ENCODE measurements at places on chromosomes 16 and 17. TPM values are rescaled to one million over a fixed set of nuclear protein-coding genes. Genes with fewer than 3 reads are reported as not detected.
A peak's percentile ranks its signal among the peaks of the same experiment; 100 is the strongest.

G6PC1 gene
- not detected for polyA plus RNA-seq

C17orf78 gene
- not detected for polyA plus RNA-seq

GRCh38 chr17:83054518-83055125 is 24.8 kb upstream of the METRNL start:
- peaks cover 9% of the 10 kb centered on the region for H3K4me1 ChIP-seq
- no peak overlapping the region for H3K4me3 ChIP-seq
- H3K36me3 ChIP-seq: no peaks in the 10 kb centered on the region
- DNase-seq: peak; percentile 15
- no peak overlapping the region for H3K27ac ChIP-seq
- no peaks in the 10 kb centered on the region for H3K27me3 ChIP-seq

TLK2 gene
- 55.9 TPM for polyA plus RNA-seq

DNA sequence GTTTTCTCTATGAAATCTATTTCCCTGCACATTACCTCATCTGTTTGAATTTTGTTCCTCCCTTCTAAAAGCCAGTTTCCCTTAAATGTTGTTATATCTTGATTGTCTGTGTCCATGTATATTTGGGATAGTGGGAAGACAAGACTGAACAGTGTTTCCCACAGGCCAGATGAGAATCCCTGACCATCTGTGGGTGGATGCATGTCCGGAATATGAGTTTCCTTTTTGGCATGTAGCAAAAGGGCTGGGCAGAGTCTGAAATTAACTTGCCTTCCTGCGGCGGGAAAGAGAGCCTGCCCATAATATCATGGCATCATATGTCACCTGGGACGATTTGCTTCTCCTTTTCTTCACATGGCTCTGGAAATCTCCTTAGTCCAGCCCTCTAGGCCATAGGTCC is 385.8 kb upstream of the MAF start:
- peaks cover 2% of the 10 kb centered on the region for H3K4me1 ChIP-seq
- no peak overlapping the region for H3K27ac ChIP-seq
- H3K36me3 ChIP-seq: no peaks in the 10 kb centered on the region
- H3K4me3 ChIP-seq: no peak overlapping the region
- H3K27me3 ChIP-seq: no peaks in the 10 kb centered on the region

GRCh38 chr16:82527101-82527500 is 99.7 kb upstream of the CDH13 start:
- no peak overlapping the region for H3K4me3 ChIP-seq
- H3K27ac ChIP-seq: no peak overlapping the region
- no peak for DNase-seq
- no peaks in the 10 kb centered on the region for H3K27me3 ChIP-seq
- H3K36me3 ChIP-seq: no peaks in the 10 kb centered on the region
- no peaks in the 10 kb centered on the region for H3K4me1 ChIP-seq

GRCh38 chr16:68202091-68202519 is 33.8 kb downstream of the ESRP2 start:
- H3K27ac ChIP-seq: no peak overlapping the region
- DNase-seq: no peak
- no peak overlapping the region for H3K4me3 ChIP-seq
- H3K27me3 ChIP-seq: no peaks in the 10 kb centered on the region

DNA sequence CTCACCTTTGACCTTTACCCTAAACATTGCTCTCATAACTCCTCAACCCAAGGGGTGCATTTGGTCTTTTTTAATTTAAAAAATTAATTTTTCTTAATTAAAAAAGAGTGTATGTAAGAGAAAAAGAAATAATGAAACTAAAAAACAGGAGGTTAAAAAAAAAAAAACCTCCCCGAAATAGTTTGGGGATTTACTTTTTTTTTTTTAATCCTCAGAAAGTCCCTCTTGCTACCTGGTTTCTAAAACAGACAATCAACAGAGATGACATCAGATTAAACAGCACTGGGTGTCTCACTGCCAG is 301.3 kb downstream of the SOX9 start:
- no peaks in the 10 kb centered on the region for H3K4me1 ChIP-seq
- H3K36me3 ChIP-seq: no peaks in the 10 kb centered on the region
- no peaks in the 10 kb centered on the region for H3K27me3 ChIP-seq
- H3K27ac ChIP-seq: no peak overlapping the region
- no peak overlapping the region for H3K4me3 ChIP-seq

DNA sequence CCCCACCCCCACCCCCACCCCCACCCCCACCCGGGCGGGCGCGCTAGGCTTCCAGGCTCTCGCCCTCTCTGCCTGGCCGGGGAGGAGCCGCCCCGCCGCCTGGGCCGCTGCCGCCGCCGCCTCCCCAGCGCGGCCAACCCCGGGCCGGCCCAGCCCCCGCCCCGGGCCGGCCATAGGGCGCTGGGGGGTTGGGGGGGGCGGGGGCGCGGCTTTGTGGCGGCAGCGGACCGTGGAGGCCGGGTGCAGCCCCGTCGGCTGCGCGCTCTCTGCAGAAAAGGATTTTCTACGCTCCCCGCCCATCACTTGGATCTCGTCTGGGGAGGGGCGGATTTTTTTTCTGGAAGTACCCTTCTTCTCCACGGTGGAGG is 230.9 kb downstream of the MRTFB start:
- H3K4me3 ChIP-seq: peak overlapping the region; percentile 92
- no peaks in the 10 kb centered on the region for H3K36me3 ChIP-seq
- H3K27me3 ChIP-seq: no peaks in the 10 kb centered on the region
- peak overlapping the region; percentile 95 for H3K27ac ChIP-seq

EME1 gene
- polyA plus RNA-seq: 0.84 TPM

GRCh38 chr16:68331879-68332410 is 21.1 kb downstream of the PRMT7 start:
- no peaks in the 10 kb centered on the region for H3K27me3 ChIP-seq
- DNase-seq: no peak
- no peak overlapping the region for H3K4me3 ChIP-seq
- H3K4me1 ChIP-seq: peaks cover 4% of the 10 kb centered on the region
- H3K27ac ChIP-seq: peak overlapping the region; percentile 73

DNA sequence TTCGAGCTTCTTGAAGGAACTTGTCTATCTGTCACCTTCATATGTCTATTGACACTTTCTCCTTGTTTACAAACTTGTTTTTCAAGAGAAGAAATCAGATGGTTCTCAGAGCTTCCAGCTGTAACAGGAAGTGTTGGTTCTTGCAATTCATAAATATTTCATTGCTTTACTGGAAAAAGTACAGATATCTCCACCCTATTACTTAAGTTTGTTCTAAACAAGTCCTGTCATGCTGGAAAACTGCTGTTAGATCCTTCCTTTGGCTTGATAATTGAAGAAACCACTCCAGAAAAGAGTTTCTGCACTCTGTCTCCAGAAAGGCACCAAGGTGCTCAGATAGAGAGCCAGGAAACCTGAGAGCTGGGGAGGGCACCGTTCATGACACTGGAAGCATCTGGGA is 181.6 kb downstream of the DNAH9 start:
- H3K4me3 ChIP-seq: no peak overlapping the region
- H3K36me3 ChIP-seq: no peaks in the 10 kb centered on the region
- no peaks in the 10 kb centered on the region for H3K27me3 ChIP-seq
- H3K4me1 ChIP-seq: no peaks in the 10 kb centered on the region
- no peak for DNase-seq

NOD2 gene
- polyA plus RNA-seq: 0.18 TPM

- no peak overlapping the region for H3K27ac ChIP-seq
- DNase-seq: no peak
- no peak overlapping the region for H3K4me3 ChIP-seq
- no peaks in the 10 kb centered on the region for H3K36me3 ChIP-seq
- H3K27me3 ChIP-seq: no peaks in the 10 kb centered on the region
- no peaks in the 10 kb centered on the region for H3K4me1 ChIP-seq
Measured at GRCh38 chr17:34781071-34781470, 180.2 kb downstream of the CCT6B start.

DNA sequence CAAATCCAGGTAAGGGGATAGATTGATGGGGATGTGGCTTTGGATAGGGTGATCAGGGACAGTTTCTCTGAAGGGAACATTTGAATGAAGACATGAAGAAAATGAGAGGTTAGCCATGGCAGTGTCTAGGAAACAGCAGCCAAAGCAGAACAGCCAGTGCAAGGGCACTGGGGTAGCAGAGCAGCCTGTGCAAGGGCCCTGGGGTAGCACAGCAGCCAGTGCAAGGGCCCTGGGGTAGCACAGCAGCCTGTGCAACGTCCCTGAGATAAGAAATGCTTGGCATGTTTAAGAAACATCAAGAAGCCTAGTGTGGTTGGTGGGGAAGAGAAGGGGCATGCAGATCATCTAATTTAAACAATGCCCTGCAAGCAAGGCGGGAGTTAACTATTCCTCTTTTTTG is 128.5 kb downstream of the IRX5 start:
- H3K4me3 ChIP-seq: no peak overlapping the region
- DNase-seq: no peak
- peaks cover 18% of the 10 kb centered on the region for H3K27me3 ChIP-seq

PIP4K2B gene
- polyA plus RNA-seq: 30.0 TPM

DNA sequence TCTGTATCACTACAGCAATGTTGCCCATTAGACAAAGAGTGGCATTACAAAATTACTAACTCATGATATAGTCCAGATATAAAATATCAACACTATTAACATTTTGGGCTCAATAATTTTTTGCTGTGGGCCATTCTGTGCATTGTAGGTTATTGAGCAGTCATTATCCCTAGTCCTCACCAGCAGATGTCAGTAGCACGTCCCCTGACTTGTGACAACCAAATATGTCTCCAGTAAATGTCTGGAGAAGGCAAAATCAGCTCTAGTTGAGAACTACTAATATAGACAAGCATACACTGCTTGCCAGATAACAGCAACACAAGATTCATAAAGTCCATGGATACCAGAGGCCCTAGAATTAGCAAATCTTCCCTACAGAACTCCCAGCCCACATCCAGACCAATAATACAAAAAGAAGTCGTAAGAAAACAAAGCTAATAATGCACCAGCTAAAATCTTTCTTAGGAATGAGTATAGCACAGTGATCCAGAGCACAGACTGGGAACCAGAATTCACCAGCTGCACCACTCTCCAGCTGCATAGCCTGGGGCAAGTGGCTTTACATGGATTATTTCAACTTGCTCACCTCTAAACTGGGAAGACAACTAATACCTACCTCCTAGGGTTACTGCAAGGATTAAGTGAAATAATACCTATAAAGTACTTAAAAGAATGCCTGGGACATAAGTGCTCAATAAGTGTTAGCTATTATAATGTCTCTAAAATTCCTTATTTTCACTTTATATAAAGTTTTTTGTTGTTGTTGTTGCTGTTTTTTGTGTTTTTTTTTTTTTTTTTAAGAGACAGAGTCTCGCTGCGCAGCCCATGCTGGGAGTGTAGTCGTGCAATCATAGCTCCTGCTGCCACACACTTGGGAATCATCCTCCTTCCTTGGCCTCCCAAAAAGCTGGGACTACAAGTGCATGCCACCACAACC is 23.7 kb downstream of the HELZ start:
- peaks cover 15% of the 10 kb centered on the region for H3K36me3 ChIP-seq
- H3K27ac ChIP-seq: no peak overlapping the region
- DNase-seq: peak; percentile 68
- H3K4me1 ChIP-seq: peaks cover 12% of the 10 kb centered on the region
- no peak overlapping the region for H3K4me3 ChIP-seq

CCT6B gene
- 2.5 TPM for polyA plus RNA-seq

DNA sequence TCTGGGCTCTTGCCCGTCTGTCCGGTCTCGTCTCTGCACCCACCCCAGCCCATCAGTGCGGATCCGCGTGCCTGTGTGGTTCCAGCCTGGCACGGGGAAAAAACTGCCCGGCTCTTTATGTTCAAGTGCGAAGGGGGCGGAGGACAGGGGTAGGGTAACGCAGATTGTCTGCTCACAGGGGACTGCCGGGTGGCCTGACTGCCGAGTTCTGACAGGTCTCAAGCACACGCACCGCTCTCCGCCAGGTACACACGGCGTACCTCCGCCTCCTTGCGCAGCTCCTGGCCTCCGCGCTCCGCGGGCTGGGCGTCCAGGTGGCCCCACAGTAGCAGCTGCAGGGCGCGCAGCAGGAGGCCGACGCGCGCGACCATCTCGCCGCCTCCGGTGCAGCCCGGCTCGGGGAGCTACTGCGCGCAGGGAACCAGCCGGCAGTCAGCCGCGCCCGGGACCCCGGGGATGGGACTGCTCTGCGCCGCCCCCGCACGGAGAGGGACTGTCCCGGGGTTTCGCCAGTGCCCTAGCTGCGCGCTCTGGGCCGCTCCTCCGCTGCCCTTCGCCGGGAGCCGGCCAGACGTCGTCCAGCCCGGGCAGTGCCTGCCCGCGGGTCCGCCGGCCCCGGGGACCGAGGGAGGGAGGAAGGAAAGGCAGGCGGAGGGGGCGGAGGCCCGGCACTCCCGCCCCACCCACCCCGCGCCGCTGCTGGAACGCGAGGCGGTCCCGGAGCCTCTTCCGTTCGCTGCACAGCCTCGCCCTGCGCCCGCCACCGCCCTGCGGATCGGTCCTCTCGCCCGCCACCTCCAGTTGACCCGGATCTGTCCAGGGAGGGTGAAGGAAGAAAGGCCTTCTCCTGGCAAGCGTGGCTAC is at the start of gene MMP28:
MMP28 (minus strand) TSS at position 635 of the 864 bp plus-strand sequence; CDS start at position 371, 264 bp downstream.
- peak within 1 kb of the TSS; percentile 31 for H3K27ac ChIP-seq
- no peaks in the 10 kb centered on the region for H3K27me3 ChIP-seq
- no peak within 1 kb of the TSS for H3K4me3 ChIP-seq
- H3K4me1 ChIP-seq: peaks cover 21% of the 10 kb centered on the region
- peak; percentile 50 for DNase-seq

SPATA32 gene
- polyA plus RNA-seq: not detected

GRCh38 chr16:3519581-3519980 is 18.8 kb downstream of the CLUAP1 start:
- H3K4me3 ChIP-seq: no peak overlapping the region
- no peaks in the 10 kb centered on the region for H3K4me1 ChIP-seq
- DNase-seq: no peak
- no peak overlapping the region for H3K27ac ChIP-seq

HSD3B7 gene
- polyA plus RNA-seq: 46.3 TPM

ABCA3 gene
- polyA plus RNA-seq: 12.8 TPM

BMERB1 gene
- polyA plus RNA-seq: 17.9 TPM

DNA sequence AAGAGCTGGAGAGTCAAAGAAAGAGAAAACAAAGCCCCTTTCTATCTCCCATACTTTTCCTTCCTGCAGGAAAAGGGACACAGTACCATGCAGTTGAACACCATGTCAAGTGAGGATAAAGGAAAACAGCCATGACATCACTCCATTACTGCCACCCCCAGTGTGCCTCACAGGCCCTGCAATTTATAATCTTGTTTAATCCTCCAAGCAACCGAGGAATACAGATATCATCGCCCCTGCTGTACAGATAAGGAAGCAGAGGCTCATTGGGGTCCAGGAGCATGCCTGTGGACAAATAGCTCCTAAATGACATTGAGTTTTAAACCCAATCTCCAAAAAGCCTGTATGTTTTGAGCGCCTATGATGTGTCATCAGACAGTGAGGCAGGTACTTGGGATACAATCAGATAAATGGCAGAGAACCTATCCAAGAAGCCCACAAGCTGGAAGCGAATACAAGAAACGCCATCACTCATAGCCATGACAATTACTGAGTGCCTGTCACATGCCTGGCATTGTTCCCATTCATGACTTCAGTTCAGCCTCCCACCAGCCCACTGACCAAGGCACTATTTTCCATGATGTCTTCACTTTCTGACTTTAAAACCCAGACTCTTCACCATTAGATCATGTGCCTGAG is 45.5 kb downstream of the CPPED1 start:
- no peaks in the 10 kb centered on the region for H3K36me3 ChIP-seq
- no peaks in the 10 kb centered on the region for H3K4me1 ChIP-seq
- no peak overlapping the region for H3K27ac ChIP-seq
